ENCODE measurements at places on chromosomes 3 and 15. TPM values are rescaled to one million over a fixed set of nuclear protein-coding genes. Genes with fewer than 3 reads are reported as not detected.

The KNG1 gene
- total RNA-seq: not detected

The SEC22A gene
- total RNA-seq: 22.6 TPM

GRCh38 chr15:77688693-77689092 lies 56.0 kb upstream of the LINGO1 start:
- DNase-seq: no peak

DNA sequence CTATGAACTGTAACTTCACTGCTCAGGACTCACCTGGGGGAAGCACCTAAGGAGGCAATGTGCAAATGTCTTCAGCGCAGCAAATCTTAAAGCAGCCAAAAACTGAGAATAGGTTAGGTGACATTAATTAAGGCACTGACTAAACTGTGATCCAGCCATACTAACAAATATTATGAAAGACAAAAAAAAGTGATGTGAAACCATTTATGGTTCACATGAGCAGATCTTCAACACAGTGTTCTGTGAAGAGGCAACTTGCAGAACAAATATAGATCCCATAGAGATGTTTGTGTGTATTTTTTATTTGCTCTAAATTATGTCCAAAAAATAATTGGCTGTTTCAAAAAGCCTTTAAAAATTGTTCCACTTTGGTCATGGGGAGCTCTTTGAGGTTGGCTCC lies 24.1 kb upstream of the MITF start:
- no peak for DNase-seq

DNA sequence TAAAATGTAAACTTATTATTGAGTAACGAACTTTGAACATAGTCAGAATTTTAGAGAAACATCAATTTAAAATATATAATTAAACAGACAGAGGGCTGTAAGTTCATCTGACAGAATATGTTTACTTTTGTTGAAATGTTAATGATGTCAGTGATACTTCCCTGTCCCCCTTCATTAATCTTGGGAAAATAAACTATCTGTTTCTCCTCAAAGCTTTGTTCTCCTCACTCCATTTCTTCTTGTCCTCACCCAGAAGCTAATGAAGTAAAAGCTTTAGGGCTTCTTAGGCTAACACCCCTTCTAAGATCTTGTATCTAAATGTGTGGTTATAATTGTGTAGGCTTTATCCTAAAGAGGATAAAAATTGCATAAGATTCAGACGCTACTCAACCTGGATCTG lies 1031.8 kb downstream of the FHIT start:
- no peak for DNase-seq
